ENCODE measurements at places on chromosomes 7 and 10.

GRCh38 chr10:33134011-33134751 is 176.2 kb upstream of the ITGB1 start:
- DNase-seq: no peak

- DNase-seq: no peak
Measured at GRCh38 chr10:62000037-62000603, 98.6 kb downstream of the ARID5B start.

GRCh38 chr10:71950683-71951082 is 13.5 kb upstream of the CHST3 start:
- DNase-seq: no peak

- no peak for DNase-seq
Measured at GRCh38 chr10:119454316-119454715, 88.2 kb downstream of the RGS10 start.

- no peak for DNase-seq
Measured at GRCh38 chr10:126945351-126946030, 40.3 kb downstream of the DOCK1 start.

GRCh38 chr7:109387530-109387929 is 817.9 kb downstream of the DNAJB9 start:
- no peak for DNase-seq

Data from renal cortex interstitium (tissue), 15 donors.